Upper lobe of right lung (tissue), 1 donor: ENCODE measurements at places on chromosomes 12 and 14. TPM values are rescaled to one million over a fixed set of nuclear protein-coding genes. Genes with fewer than 3 reads are reported as not detected.

- H3K4me3 ChIP-seq: no peak overlapping the region
- DNase-seq: no peak
- no peaks in the 10 kb centered on the region for H3K27me3 ChIP-seq
- peak overlapping the region; percentile 71 for H3K27ac ChIP-seq
These were observed 207.2 kb upstream of the BCL2L14 start for GRCh38 chr12:11863478-11863906.

DNA sequence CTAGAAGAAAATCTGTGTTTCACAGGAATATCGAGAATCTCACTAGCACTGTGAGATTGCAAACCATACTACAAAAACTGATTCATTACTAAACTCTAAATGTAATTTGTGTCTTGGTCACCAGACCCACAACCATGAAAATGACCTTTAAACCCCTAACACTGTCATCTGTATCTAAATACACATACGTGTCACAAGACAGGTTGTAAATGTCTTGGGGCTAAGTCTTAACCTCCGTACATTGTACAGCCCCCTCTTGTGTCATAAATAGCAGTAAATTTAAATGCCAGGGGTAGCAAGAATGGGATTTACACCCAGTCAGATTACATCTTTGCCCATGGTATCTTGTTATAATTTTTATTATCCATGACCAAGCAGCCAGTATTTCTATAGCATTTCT is 117.3 kb downstream of the GPR135 start:
- peaks cover 22% of the 10 kb centered on the region for H3K36me3 ChIP-seq
- H3K4me1 ChIP-seq: peaks cover 12% of the 10 kb centered on the region
- H3K27me3 ChIP-seq: no peaks in the 10 kb centered on the region
- H3K27ac ChIP-seq: peak overlapping the region; percentile 21
- no peak for DNase-seq

DNA sequence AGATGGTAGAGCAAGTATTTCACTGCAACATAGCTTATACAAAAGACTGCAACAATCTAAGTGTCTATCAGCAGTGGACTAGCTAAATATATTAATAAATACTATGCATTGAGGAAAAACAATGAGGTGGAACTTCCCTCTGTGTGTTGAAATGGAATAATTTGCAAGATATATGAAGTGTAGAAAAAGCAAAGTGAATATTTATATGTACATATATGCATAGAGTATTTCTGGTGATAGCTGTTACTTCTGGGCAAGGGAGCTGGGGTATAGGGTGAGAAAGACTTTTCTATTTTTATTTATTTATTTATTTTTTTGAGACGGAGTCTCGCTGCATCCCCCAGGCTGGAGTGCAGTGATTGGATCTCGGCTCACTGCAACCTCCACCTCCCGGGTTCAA is 33.9 kb downstream of the DNAL1 start:
- no peaks in the 10 kb centered on the region for H3K27me3 ChIP-seq
- no peak for DNase-seq
- H3K36me3 ChIP-seq: peaks cover 3% of the 10 kb centered on the region
- no peak overlapping the region for H3K27ac ChIP-seq

- H3K4me1 ChIP-seq: no peaks in the 10 kb centered on the region
- DNase-seq: no peak
- H3K36me3 ChIP-seq: peaks cover 99% of the 10 kb centered on the region
- no peak overlapping the region for H3K4me3 ChIP-seq
These were observed 72.2 kb downstream of the EP400 start for GRCh38 chr12:132021965-132022364.

GRCh38 chr12:12896260-12896659 is 4.9 kb downstream of the GPRC5A start:
- no peaks in the 10 kb centered on the region for H3K36me3 ChIP-seq
- peak overlapping the region; percentile 23 for H3K4me3 ChIP-seq
- peaks cover 6% of the 10 kb centered on the region for H3K27me3 ChIP-seq
- peaks cover 9% of the 10 kb centered on the region for H3K4me1 ChIP-seq

DNA sequence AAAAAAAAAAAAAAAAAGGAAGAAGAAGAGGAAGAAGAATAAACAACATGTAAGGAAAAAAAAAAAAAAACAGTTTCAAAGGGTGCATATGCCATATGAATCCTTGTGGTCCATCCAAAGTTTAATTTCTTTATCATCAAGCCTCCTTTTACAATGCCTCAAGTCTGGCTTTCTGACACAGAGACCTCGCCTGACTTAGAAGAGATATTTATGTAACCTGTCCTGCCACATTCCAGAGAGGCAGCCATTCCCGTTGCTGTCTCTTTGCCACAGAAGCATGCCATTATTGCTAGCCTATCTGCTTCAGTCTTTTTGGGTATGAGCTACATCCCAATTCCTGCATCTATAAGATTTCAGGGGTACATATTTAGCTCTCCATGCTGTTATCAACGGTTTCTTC is 596.7 kb upstream of the ATP2B1 start:
- H3K27me3 ChIP-seq: no peaks in the 10 kb centered on the region
- H3K4me1 ChIP-seq: no peaks in the 10 kb centered on the region
- no peaks in the 10 kb centered on the region for H3K36me3 ChIP-seq

GLS2 gene
- total RNA-seq: 5.5 TPM

KCNC2 gene
- not detected for total RNA-seq

GRCh38 chr12:105725054-105725453 is 394.6 kb downstream of the C12orf75 start:
- no peaks in the 10 kb centered on the region for H3K4me1 ChIP-seq
- no peak overlapping the region for H3K4me3 ChIP-seq
- no peaks in the 10 kb centered on the region for H3K36me3 ChIP-seq
- no peak overlapping the region for H3K27ac ChIP-seq
